ENCODE measurements at places on chromosomes 3 and 15. TPM values are rescaled to one million over a fixed set of nuclear protein-coding genes. Genes with fewer than 3 reads are reported as not detected.

The CCK gene
- not detected for total RNA-seq

The CCDC9B gene
- total RNA-seq, result 0.95 TPM

The LAMB2 gene
- total RNA-seq, result 181 TPM

The ARGFX gene
- not detected for total RNA-seq

The UBE3A gene
- total RNA-seq, result 125 TPM

Measured in Caco-2 (cell line).